ENCODE measurements at places on chromosomes 6 and 20.
A peak's percentile ranks its signal among the peaks of the same experiment; 100 is the strongest.

GRCh38 chr6:51049288-51049982 lies 230.8 kb downstream of the TFAP2B start:
- DNase-seq: peak; percentile 92

DNA sequence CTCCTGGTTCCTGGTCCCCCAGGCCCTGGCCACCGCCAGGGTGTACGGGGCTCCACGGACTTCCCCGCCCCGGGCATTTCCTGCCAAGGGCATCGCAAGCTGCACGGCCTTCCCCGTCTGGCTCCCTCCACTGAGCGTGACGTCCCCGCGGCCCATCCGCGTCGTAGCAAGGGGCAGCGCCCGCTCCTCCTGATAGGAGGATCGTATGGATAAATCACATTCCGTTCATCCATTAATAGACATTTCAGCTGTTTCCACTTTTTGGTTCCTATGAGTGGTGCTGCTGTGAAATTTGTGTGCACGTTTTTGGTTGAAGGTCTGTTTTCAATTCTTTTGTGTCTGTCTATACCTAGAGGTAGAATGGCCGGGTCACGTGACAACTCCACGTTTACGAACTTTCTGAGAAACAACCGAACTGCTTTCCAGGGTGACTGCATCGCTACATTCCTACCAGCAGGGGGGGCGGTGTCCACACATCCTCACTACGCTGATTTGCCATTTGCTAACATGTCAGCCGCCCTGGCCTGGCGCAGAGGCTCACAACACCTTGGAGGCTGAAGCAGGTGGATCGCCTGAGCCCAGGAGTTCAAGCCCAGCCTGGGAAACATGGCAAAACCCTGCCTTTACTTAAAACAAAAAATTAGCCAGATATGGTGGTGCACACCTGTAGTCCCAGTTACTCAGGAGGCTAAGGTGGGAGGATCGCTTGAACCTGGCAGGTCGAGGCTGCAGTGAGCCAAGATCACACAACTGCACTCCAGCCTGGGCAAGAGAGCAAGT lies 37.7 kb downstream of the KCNQ2 start:
- DNase-seq: no peak

- DNase-seq: no peak
Measured at GRCh38 chr6:150543178-150543577, 56.5 kb upstream of the PLEKHG1 start.

GRCh38 chr6:24019830-24020229 lies 106.2 kb upstream of the NRSN1 start:
- DNase-seq: no peak

DNA sequence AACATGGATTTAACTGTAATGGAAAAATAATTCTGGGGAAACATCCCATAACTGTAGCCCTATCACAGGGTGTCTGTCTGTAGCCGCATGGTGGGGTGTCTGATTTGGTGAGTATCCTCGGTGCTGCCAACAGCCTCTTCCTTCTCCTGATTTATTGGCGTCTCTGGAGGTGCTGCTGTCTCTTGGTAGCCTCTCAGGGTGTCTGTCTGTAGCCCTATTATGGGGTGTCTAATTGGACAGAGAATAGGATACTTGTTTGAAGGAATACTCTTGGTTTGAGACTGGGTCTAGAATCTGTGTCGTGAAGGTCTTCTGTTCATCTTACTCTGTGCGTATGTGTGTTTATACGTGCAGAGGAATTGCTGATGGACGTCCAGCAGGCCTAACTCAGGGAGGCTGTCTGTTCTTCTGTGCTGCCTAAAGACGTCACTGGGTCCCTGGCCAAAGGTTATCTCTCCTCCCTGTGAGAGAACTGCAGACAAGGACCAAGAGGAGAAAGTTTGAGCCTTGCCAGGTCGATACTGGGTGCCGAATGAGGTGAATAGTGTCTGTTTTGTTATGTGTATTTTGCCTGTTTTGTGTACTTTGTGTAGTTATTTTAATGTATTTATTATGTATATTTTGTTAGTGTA lies 18.9 kb upstream of the AGPAT4 start:
- DNase-seq: no peak

DNA sequence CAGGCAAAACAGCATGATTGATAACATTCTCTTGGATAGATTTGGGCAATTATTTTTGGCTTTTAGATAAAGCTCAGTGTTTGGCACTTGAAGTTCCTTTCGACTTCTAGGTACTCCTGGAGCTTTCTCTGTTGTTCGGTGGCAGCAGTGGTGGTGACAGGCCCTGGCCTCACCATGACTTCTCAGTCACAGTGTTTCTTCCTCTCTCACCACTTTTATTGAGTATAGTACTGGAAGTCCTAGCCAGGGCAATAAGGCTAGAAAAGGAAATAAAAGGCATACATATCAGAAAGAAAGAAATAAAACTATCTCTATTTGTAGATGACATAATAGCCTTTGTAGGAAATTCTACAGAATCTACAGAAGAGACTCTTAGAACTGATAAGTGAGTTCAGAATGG lies 101.2 kb upstream of the SIRPG start:
- DNase-seq: no peak

- no peak for DNase-seq
Measured at GRCh38 chr6:107075951-107076381, 39.3 kb downstream of the BEND3 start.

- no peak for DNase-seq
Measured at GRCh38 chr20:18914796-18915195, 101.2 kb downstream of the SCP2D1 start.

DNA sequence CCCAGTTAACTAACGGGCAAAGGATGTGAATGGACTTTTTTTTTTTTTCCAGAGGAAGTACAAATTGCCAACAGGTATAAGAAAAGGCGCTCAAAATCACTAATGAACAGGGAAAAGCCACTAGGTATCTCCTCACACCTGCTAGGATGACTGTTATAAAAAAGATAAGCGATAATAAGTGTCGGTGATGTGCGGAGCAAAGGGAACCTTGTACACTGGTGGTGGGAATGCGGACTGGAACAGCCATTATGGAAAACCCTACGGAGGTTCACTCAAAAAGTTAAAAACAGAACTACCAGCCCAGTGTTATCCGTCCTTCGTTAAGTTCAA lies 787 bp upstream of the RAB32 start:
- no peak for DNase-seq

GRCh38 chr6:15796844-15797243 lies 134.0 kb upstream of the DTNBP1 start:
- DNase-seq: no peak

- DNase-seq: no peak
Measured at GRCh38 chr20:20668639-20669038, 43.8 kb downstream of the RALGAPA2 start.

DNA sequence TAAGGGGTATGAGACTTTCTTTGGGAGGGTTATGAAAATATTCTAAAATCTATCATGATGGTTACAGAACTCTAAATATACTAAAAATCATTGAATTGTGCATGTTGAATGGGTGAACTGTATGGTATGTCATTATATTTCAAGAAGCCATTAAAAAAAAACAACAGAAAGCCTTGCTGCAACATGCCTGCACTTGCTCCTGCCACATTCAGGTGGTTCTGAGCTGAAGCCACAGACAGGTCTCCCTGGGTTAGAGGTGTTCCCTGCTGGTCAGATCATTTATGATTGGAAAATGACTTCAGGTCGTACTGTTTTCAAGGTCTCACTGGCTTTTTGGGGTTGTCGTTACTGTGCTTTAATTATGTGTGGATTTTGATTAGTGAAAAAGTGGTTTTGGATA lies 13.3 kb downstream of the GMPR start:
- no peak for DNase-seq

DNA sequence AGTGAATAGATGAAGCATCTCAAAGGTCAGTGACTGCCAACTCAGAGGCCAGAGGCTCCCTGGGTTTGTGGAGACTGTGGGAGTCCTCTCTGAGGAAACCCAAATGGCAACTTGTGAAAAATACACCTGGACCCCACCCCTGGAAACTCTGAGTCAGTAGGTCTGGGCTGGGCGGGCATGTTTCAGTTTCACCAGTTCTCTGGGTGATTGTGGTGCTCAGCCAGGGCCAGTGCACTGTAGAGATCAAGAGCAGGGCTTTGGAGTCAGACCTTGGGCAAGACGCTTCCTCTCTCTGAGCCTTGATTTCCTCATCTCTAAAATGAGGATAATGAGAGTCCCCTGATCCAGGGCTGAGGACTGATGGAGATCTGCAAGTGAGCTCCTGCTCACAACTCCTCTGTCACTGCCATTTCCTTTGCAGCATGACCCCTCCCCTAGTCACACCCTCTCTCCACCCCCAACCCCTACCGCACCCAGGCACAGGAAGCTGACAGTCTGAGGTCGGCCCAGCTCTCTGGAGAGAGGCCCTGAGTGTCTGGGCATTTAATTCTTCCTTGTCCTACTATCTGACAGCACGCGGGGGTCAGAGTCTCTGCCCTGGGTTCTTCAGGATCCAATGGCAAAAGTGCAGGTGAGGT lies 5.1 kb downstream of the DEF6 start:
- DNase-seq: no peak

GRCh38 chr6:65117817-65118409 lies 589.1 kb downstream of the EYS start:
- DNase-seq: no peak

DNA sequence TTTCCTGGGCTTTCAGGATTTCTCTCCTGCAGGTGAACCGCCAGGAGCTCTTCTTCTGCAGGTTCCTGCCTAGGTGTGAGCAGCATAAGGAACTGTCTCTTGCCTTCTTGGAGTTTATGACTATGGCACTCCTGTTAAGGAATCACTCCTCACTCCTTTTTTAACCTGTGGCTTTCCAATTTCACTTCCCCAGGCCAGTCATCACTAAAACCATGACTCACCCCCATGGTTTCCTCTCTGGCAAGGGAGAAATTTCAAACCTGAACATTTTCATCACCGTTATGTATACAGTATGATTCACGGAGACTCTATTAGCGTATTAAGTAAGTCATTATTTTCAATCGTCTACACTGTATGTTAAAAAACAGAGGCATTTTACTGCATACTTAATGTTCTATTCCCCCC lies 78.2 kb upstream of the ARID1B start:
- no peak for DNase-seq

GRCh38 chr6:13280254-13280653 lies 48.1 kb downstream of the TBC1D7 start:
- DNase-seq: no peak

DNA sequence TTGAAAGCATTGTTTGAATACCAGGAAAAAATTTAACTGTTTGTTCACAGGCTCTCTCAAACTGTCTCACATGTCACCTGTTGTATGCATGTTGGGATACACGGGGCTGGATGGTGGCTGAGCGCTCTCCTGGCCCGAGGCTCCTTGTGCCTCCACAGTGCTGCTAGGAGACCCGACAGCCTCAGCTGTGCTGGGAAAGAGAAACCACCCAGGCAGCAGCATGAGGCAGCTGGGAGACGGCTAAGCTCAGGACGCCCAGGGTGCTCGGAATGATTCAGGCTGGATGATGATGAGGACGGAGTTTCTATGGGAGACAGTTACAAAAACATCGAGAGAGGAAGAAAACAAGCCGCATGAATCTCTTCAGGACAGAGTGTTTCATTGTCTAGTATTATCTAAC lies 278.0 kb upstream of the CDH4 start:
- no peak for DNase-seq

- peak; percentile 3 for DNase-seq
Measured at GRCh38 chr6:32609731-32610640, 20.3 kb upstream of the HLA-DRB1 start.

- DNase-seq: no peak
Measured at GRCh38 chr20:25317351-25318075, 69.6 kb downstream of the PYGB start.

- DNase-seq: no peak
Measured at GRCh38 chr6:36064770-36065396, 37.3 kb downstream of the MAPK14 start.

- DNase-seq: no peak
Measured at GRCh38 chr20:34985461-34986310, 30.0 kb downstream of the MYH7B start.

DNA sequence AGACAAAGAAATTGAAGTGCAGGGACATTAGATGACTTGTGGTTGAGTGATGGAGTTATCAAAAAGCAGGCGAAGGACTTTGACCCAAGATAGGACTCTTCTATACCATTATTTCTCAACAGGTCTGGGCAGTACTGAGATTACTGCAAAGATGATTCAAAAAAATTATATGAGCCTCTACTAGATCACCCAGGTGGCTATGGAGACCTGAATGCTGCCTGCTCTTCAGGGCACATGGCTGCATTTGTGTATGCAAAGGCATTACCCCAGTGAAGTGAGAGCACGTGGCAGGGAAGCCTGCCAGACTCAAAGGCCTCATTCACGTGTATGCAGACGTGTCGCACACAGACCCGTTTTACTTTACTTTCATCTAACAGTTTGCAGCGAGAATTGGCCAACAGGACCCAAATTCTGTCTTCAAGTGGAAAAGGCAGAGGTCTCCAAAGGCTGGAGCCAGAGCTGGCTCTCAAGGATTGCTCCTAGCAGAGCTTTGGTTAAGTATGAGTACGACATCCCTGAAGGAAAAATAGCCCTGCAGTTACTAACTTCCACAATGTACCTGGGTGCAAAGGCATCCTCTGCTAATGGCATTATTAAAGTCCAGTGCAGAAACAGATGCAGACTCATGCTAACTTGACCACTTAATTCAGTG lies 113.8 kb upstream of the ARMC2 start:
- DNase-seq: no peak

DNA sequence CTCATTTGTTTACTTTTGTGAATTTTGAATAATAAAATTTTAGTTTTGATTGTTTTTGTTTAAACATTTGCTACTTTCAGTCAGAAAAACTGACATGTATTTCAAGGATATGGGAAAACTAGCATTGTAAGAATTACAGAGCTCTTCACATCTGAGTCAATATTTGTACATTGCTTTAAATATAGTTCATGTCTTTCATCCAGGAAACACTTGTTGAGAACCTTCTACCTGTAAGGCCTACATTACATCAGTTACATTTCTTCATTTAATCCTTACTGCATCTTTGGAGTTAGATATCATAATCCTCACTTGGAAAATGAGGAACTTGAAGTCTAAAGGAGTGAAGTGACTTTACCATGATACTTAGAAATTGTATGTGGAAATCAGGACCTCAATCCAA lies 242.9 kb downstream of the KCNQ5 start:
- DNase-seq: no peak

DNA sequence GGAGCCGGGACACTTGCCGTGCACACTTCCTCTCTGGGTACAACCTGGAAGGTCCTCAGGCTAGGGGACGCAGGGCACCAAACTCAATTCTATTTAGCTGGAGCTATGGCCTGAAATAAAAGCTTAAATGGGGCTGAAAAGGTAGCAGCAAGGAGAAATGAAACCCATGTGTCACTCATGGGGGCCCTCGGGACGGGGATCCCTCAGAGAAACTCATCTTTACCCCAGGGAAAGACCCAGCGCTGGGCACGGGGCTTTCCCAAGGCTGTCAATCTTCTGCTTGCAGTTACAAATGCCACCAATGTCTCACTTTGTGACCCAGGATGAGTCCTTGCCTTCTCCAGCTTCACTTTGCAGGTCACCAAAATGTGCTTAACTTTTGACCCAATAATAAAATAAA lies 16.5 kb downstream of the SNAI1 start:
- no peak for DNase-seq

- no peak for DNase-seq
Measured at GRCh38 chr20:63602321-63602720, 24.6 kb downstream of the GMEB2 start.

GRCh38 chr20:16035576-16035975 lies 537.7 kb downstream of the KIF16B start:
- no peak for DNase-seq

- DNase-seq: no peak
Measured at GRCh38 chr6:51459958-51460357, 627.5 kb downstream of the PKHD1 start.

Data from NCI-H1436 treated with DMSO at 0.1 percent for 48 hours (cell line).